NCI-H1694 (cell line): ENCODE measurements at places on chromosomes 4 and X.

- no peak for DNase-seq
Observed at GRCh38 chrX:4043951-4044350, 330.5 kb upstream of the PRKX start.

- no peak for DNase-seq
Observed at GRCh38 chr4:127698789-127699200, 31.4 kb upstream of the SLC25A31 start.

DNA sequence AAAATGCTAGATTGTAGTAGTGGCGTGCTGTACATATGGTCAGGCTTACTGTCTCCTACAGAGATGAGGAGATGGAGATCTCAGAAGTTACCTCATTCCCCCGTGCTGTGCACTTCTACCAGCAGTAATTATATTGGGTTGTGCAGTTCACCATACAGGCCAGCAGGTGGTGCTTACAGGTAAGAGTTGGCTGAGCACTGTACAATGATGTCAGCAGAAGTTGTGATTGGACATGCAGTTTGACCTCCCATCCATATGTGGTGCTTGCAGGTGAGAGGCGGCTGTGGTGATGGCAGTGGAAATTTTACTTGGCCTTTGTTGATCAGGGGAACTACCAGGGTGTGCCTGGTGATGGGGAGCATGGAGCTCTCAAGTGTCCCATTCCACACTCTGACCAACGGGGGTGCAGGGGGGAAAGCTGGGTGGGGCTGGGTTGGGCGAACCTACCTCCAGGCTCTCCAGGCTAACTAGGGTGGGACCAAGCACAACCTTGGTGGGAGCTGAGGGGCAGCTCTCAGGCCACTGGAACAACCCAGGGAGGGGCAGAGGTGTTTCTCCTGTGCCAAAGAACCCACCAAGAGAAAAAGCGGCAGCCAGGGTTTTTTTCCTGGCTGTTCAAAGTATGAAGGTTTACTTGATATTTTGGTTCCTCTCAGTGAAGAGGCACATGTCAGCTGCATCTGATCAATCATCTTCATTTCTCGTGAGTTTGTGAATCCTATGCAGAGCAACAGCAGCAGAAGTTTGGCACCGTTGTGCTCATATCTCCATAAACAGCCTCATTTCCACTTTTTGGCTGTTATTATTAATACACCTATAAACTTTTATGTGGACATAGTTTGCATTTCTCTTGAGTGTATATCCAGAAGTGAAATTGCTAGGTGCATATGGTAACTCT, 73.8 kb upstream of the FREM3 start:
- peak; percentile 8 for DNase-seq

DNA sequence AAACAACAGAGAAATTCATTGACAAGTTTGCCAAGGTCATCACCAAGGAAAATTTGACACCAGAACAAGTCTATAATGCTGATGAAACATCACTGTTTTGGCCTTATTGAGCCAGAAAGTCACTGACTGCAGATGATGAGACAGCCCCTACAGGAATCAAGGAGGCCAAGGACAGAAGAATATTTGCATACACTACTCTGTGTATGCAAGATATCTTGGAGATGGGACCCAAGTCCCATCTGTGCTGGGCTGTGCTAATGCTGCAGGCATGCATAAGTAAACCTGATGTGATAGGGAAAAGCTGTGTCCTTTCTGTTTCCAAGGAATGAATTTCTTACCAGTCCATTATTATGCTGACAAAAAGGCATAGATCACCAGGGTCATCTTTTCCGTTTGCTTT, 126.8 kb downstream of the PAPSS1 start:
- no peak for DNase-seq

DNA sequence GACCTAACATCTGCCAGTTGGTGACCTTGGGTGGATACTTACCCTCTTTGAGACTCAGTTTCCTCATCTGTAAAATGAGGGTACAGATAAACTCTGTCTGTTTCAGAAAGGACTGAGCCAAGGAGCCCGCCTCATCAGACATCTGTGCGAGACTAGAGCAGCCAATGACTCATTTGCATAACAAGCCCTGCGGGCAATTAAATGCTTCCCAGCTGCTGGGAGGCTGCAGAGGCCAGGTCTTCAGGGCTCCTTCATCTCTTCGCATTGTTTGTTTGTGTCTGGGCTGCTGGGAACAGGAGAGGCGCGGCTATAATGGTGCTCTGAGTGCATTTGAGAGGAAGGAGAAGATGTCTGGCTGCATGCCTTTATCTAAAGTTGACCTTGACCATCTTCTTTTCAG, 85.0 kb downstream of the ADRA2C start:
- DNase-seq = peak; percentile 36
